ENCODE measurements at places on chromosomes 11 and 22.

- DNase-seq: no peak
These were observed 21.6 kb downstream of the ASCL2 start for GRCh38 chr11:2248762-2249161.

DNA sequence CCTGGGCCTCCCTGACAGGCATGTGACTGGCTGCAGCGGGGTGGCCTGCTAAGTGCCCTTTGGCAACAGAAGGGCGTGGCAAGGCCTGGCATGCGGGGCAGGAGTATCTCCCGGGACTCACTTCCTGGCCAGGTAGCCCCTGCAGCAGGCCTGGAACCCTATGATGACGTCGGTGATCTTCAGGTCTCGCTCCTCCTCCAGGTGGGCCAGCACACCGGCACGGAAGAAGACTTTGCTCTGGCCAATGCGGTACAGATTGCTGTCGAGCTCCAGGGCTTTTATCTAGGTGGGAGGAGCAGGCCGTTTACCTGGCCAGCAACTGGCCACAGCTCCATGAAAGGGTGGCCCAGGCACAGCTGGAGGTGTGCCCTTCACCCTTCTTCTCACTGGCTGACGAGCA is 50.9 kb downstream of the APOL1 start:
- no peak for DNase-seq

GRCh38 chr11:4851033-4851432 is 2.0 kb upstream of the OR51S1 start:
- peak; percentile 20 for DNase-seq

- DNase-seq: no peak
These were observed 12.3 kb downstream of the PKNOX2 start for GRCh38 chr11:125176866-125177265.

DNA sequence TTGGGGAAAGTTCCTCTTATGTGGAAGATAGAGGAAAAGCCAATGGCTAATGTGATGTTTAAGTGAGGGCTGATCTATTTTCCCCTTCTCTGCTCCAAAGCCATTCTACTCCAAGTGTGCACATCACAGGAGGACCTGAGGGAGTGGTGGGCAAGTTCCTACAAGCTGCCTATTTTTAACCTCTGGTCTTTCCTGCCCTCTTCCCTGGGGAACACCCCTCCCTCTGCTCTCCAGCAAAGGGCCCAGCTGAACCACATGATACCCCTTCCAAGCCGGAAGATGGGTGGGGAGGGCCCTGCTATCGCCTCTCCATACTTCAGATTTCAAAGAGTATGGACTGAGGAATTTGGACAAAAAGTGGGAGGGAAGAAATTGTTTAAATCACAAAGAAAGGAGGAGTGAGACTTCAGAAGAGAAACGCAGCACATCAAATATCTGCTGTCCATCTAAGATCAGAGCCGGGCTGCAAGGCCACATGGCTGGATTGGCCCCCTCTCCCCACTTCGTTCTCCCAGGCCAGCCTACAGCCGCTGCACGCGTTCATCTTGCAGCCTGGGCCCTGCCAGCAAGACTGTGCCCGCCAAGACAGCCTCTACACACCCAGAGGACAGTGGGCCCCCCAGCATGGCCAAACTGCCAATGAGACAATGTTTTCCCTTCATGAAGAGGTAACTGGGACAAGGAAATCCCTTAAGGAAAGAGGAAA is 77.5 kb downstream of the MICAL3 start:
- DNase-seq: no peak

DNA sequence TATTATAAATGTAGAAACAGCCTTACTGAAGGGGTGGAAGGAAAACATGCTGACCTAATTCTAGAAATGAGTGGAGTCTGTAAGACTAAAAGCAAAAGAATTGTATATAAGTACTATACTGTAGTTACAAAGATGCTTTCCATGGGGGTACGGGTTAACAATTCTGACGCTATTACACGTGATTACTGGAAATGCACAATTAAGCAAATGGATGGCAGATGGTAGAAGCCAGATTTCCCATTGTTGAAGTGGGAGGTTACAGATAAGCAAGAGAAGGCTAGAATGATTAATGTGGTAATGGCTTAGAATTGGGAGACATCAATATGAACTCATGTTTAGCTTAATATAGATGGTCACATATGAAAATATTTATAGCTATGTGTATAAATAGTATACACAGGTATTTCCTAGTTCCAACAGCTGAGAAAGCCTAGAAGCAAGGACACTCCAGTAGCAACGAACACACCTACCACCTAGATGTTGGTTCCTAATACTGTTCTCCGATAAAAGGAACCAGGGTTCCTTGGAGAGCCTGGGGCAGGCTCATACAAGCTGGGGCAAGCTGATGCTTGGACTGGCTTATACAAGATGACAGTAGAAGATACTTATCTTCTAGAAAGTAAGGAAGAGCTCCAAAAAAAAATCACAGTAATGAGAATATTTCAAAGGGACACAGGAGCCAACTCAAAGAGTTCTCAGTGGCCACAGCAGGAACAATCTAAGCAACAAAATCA is 13.5 kb downstream of the SMC1B start:
- no peak for DNase-seq

- DNase-seq: no peak
These were observed 227.4 kb upstream of the FAT3 start for GRCh38 chr11:91997226-91997625.

- peak; percentile 41 for DNase-seq
These were observed at the start of gene NAALAD2 for GRCh38 chr11:90134478-90135003. Gene NAALAD2 (plus strand): TSS chr11:90134663. CDS start chr11:90134759, 96 bp downstream.

- DNase-seq: no peak
These were observed 77.1 kb downstream of the LINC01488 start for GRCh38 chr11:69558519-69558941.

GRCh38 chr22:19800761-19801244 is 40.2 kb downstream of the TBX1 start:
- DNase-seq: peak; percentile 48

DNA sequence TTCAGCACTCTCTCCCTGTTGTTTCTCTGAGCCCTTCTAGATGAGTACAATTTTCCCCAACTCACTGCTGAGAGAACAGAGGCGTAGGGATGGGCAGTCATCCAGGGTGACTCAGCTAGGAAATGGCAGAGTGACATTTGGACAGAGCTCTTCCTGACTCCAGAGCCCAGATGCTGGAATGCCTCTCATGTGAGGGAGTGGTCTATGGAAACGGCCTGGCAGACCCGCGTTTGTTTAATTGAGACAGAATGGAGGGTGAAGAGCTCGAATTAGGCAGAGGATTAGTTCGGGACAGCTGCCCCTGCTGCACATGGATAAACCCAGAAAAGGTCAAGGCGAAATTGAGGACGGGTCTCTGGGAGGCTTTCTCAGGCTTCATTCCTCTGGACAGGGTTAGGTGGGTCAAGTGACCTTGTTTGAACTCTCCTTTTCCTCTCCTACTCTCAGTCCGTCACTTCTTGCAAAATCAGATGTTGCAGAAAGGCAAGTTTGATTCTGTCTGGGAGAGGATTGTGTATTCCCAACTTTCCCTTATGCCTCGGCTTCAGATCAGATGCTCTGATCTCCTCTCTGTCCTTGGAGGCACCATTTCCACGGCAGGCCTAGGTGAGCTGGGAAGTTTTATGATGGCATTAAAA is 7.6 kb upstream of the LMO2 start:
- DNase-seq: no peak

GRCh38 chr11:110424775-110425444 is 4.8 kb upstream of the FDX1 start:
- DNase-seq: no peak

- no peak for DNase-seq
These were observed 9.7 kb downstream of the MMP26 start for GRCh38 chr11:4714300-4714699.

DNA sequence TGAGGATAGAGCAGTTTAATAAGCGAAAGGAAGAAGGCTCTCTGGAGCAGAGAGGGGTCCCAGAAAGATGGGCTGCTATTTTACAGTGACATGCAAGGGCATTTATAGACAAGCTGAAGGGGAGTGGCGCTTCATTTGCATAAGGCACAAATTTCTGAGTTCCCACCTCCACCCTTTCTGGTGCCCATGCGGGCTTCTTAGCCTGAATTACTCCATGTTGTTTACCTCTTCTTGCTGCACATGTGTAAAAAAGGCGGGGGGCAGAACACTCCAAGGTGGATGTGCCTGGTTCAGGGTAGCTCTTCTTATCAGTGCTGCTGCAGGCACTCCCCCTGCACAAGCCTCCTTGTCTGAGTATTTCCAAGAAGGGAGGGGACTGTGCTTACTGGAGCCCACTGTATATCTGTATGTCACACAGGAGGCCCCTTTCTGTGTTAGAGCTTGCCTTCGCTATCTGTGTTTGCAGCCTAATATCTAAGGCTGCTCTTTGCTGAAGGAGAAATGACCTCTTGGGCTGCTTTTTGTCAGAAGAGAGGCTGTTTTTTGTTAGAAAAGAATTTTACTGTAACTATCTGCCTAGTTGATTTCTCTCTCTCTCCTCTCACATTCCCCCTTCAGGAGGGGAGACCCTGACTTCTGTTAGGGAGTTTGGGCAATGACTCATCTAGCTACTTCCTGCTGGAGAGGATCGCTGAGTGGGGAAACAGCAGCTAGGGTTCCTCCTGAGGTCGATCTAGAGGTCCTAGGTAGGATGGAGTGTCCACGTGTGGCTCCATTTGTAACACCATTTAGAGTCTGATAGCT is 1057.0 kb upstream of the CNTN5 start:
- DNase-seq: peak; percentile 92

GRCh38 chr11:15890031-15890713 is 466.2 kb downstream of the SOX6 start:
- no peak for DNase-seq

DNA sequence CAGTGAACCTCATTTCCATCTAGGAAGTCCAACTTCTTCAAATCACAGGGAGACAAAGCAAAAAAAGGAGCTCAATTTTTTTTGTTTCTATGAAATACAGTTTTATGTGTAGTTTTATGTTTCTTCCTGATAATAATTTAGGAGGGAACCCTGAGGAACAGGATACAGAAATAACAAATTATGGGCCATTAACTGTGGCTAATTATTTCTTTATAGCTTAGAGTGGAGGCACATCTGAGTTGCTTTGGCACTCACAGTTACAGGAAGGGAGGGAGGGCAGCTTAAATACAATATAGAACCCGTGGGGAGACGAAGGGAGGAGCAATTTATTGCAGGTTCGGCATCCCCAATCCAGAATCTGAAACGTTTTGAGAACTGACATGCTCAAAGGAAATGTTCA is 37.1 kb upstream of the HORMAD2 start:
- no peak for DNase-seq

DNA sequence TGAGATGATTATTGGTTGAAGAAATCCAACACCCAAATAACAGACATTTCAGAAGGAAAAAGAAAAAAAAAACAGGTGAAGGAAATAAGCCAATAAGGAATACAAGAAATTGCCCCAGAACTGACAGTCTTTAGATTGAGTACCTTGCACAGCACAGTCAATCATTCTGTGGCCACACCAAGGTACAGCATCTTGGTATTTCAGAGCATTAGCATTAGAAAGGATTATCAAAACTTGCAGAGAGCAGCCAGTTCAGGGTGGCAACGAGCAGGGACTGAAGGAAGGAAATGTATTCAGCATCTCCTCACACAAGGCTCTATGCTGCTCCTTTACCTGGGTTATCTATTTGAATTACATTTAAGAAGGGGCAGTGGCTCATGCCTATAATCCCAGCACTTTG is 2.1 kb downstream of the ADA2 start:
- peak; percentile 28 for DNase-seq

GRCh38 chr11:92793189-92793588 is 176.3 kb upstream of the MTNR1B start:
- DNase-seq: no peak

DNA sequence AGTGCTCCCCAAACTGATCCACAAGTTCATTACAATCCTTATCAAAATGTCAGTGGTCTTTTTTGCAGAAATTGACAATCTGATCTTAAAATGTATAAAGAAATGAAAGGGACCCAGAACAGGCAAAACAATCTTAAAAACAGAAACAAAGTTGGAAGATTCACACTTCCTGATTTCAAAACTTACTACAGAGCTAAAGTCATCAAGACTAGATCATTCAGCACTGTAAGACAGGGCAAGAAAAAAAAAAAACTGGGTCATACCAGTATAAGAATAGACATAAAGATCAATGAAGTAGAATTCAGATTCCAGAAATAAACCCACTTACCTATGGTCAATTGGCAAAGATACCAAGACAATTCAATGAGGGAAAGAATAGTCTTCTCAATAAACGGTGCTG is 4.5 kb upstream of the STK33 start:
- DNase-seq: no peak

DNA sequence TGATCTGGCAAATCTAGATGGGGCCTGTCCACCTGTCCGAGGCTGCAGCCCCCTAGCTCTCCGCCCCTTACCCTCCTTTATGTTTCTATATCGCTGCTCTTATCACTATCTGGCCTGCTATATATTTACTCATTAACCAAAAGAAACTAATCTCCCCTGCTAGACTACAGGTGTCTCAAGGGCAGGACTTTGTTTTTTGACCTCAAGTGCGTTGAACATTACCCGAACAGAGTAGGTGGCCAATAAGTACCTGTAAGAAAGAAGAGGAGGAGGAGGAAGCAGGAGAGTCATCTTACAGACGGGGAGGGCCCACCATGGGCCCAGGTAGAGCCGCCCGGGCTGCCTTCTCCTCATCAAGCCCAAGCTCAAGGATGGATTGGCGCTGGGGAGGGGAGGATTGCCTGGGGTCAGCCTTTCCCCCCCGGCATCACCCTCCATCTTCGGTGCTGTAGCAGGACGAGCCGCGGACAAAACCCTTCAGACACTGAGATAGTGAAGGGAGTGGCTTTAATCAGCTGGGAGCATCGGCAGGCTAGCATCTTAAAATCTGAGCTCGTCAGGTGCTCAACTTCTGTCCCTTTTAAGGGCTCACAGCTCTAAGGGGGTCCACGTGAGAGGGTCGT is 1.2 kb upstream of the P2RY6 start:
- no peak for DNase-seq
